Hepatic stellate cell (primary cell): ENCODE measurements at places on chromosomes 12 and 14.
A peak's percentile ranks its signal among the peaks of the same experiment; 100 is the strongest.

DNA sequence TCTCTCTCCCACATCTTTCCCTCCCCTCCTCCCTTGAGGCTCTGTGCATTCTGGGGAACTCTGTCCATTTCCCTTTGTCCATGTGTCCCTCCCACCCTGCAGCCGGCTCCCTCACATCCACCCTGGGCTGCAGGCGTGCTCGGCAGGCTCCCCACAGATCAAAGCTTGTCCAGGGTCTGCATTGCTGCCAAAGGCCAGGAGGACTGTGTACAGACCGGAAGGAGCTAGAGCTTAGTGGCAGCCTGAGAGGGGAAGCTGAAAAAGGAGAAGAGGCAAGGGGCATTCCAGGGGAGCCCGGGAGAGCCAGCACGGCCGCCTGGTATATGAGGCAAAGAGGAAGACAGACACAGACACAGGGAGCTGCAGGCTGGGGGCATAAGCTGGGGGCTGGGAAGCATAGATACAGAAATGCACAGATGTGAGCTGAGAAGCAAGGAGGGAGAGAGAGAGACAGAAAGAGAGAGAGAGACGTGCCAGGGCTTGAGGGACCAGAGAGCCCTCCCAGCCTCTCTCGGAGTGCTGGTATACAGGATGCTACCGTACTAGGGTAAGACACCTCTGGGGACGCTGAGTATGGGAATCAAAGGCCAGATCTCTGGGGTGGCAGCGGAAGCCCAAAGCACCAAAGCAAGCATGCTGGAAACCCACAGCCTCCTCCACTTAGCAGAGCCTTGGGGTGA is 3.3 kb downstream of the CD4 start:
- peak; percentile 38 for DNase-seq

DNA sequence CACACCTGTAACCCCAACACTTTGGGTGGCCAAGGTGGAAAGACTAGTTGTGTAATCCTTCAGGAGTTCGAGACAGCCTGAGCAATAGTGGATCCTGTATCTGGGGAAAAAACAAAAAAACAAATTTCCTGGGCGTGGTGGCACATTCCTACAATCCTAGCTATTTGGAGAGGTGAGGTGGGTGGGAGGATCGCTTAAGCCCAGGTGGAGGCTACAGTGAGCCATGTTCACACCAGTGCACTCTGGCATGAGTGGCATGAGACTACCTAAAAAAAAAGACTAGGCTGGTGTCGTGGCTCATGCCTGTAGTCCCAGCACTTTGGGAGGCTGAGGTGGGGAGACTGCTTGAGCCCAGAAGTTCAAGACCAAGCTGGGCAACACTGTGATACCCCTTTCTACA is 17.2 kb downstream of the PTGES3 start:
- no peak for DNase-seq

GRCh38 chr14:68386446-68386845 is 406.4 kb downstream of the ZFP36L1 start:
- no peak for DNase-seq

DNA sequence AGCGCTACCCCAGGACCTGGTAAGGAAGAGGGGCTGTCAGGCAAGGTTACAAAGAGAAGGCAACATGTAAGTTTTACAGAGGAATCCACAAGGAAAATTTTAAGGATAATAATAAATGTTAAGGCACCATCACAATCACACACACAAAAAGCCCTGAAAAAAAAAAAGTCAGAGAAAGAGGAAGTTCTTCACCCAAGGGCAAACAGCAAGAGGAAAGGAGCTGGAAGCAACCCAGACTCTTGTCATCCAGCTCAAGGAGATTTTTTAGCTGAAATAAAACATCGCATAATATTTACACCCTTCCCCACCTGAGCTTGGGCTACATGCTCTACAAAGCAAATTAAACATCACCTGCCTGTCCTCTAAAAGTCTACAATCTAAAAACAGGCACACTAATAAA is 9.5 kb downstream of the SPTB start:
- DNase-seq = no peak

DNA sequence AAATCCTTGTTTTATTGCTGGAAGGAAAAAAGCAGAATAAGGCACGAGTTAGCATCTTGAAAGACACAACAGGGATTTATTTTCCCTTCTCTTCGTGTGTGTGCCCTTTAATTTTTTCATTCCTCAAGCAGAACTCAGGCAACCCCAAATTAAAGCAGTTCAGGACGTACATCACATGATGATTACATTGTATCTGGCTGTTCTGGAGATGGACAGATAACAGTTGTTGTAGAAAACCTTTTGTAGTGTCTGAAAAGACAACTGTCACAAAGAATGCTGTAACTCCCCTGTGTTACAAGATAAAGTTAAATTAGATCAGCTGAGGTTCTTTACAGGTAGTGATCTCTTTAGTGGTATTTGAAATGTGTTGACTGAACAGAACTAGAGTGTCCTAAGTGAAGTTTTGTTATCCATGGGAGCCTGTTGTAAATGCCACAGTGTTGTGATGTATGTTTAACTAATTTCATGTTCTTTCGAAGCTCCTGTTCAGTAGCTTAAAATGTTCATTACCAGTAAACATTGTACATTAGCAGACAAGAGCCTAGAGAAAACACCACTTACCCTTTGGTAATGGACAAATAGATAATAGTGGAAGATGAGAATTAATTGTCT is 58.5 kb downstream of the TMTC2 start:
- DNase-seq = no peak

GRCh38 chr12:24723759-24724158 is 225.1 kb downstream of the BCAT1 start:
- DNase-seq = no peak

DNA sequence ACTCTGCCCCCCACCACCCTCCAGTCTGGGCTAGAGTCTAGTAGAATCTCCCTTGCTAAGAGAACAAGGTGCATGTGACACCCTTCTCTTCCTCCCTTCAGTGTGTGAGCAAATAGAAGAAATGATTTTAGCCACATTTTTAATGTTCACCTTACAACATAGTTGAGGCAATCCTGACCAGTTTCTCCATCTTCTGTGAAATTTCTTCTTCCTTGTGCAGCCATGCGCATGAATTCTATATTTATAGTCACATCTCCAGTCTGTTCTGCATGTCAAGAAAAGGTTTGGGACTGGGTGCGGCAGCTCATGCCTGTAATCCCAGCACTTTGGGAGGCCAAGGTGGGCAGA is 9.5 kb upstream of the LTA4H start:
- DNase-seq = no peak

DNA sequence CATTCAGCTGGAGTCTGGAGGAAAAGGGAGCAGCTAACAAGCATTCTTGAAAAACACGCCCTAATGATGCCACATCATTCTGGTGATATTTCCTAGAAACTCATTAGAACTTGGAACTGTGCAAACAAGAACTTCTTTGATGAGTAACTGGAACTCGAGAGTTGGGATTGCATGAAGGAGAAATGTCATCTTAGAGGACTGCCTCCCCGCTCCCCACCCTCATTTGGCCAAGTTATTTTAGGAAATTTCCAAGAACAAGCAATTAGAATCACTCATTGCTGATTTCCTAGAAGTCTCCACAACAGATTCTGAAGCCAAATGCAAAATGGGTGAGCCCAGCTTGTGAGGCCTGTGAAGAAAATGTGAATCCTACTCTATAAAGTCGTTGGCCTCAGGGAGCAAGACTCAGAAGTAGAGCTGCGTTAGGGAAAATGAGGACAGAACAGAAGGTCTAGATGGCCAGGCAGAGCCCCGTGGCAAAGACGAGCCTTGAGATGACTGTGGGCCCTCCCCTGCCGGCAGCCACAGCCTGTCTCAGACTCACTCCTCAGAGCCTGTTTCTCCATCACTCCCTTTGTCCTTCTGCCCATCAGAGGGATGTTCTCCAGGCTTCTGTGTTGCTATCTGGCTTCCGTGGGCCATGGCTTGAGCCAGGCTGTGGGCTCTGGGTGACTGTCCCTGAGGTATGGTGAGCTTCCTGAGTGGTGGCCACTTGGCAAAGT is 38.4 kb downstream of the RTL1 start:
- no peak for DNase-seq

- DNase-seq = peak; percentile 65
Observed at GRCh38 chr12:55717011-55718007, 1.5 kb downstream of the BLOC1S1 start.

- no peak for DNase-seq
Observed at GRCh38 chr14:94748667-94749347, 21.1 kb downstream of the GSC start.

GRCh38 chr12:76883151-76883550 is 4.3 kb upstream of the CSRP2 start:
- peak; percentile 67 for DNase-seq

DNA sequence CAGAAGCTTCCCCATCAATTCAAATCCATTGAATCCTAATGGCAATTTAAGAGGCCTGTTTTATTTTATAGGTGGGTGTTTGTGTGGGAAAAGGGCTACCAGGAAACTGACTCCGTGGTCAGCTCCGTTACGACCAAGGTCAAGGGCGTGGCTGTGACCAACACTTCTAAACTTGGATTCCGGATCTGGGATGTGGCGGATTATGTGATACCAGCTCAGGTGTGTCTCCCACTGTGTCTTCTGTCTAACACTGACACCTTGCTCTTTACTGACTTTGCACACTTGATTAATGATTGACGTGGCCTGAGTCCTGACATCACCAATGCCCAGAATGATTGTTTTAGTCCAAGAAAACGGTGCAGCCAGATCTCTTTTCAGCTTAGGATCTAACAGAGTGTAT is 7.1 kb downstream of the P2RX4 start:
- no peak for DNase-seq

- no peak for DNase-seq
Observed at GRCh38 chr14:96843137-96843536, 46.0 kb downstream of the VRK1 start.

- peak; percentile 92 for DNase-seq
Observed at GRCh38 chr14:49585803-49586672, at the start of gene RPS29. Gene RPS29 (minus strand): TSS chr14:49586380. CDS start chr14:49586346, 34 bp downstream.

- DNase-seq = no peak
Observed at GRCh38 chr12:96069511-96070231, 34.3 kb upstream of the LTA4H start.

DNA sequence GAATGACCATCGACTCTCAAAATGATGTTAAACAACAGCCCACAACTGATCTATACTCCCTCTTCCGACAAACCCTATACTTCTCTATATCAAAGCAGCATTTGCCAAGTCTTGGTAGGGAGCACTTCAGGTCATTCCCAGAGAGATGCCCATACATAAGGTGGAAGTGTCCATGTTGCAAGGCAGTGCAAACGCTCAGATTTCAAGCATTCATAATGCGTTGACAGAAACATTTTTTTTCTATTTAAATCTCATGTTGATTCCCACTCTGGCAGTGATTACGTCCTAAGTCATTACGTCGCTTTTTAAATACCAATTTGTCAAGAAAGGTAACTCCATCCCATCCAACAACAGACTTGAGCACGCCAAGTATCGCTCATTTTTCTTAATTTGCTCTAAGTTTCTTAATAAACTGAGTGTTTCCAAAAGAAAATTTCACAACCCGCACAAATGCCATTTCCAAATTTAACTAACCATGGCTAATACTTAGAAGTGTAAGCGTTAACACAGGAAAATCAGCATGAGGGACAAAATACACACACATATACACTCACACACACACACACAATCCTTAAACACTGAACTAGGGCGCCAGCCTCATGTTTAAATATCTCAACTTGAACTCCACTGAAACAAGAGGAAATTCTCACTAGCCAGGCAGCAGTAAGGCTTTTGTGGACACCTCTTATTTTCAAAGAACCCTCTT is 1.1 kb downstream of the GXYLT1 start:
- DNase-seq = peak; percentile 14

GRCh38 chr12:22121224-22121623 is 75.2 kb downstream of the CMAS start:
- DNase-seq = no peak

DNA sequence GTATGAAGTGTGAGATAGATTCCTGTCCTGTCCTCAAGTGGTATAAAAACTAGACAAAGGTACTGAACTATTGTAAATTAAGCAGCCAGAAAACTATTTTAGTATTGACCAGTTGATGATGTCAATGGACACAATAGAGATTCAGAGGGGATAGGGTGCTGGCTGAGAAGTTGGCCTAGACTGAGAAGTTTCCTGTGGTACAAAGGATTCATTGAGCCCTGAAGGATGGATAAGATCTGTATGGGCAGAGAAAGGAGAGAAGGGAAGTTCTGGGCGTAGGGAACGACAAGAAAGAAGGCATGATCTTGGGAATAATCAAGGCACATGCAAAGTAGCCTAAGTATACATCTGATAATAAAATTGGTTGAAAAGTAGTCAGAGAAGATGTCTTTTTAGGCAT is 44.6 kb downstream of the DAD1 start:
- DNase-seq = no peak

GRCh38 chr14:71618716-71619115 is 313.5 kb upstream of the RGS6 start:
- DNase-seq = no peak

DNA sequence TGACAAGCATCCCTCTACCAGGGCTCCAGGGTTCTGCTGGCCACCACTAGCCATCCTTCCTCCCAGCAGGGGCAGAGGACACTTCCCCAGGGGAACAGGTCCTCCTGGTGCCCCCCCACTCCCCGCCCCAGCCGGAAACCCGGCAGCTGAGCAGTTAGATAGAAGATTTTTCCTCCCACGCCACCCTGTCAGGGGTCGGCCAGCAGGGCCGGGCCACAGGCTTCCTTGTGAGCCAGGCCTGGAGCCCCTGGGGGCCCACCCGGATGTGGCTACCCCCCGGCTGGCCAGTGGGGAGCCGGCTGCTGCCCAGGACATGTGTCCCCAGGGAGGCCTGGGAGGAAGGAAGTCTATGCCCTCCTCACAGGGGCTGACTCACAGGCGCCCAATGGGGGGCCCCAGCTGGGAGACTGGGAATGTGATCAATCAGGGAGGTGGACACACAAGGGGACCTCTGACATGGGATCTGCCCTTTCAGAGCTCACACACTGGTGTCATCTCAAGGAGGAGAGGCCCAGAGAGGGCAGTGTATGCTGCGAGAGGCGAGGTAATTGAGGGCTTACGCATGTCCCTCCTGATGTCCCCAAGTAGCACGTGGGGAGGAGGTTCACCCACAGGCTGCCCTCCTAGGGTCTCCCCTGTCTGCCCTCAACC is 4.2 kb downstream of the SH2B3 start:
- DNase-seq = peak; percentile 88
